Osteoblast (primary cell): ENCODE measurements at places on chromosomes 12 and 14. TPM values are rescaled to one million over a fixed set of nuclear protein-coding genes. Genes with fewer than 3 reads are reported as not detected.

The NANOG gene
- total RNA-seq: under 0.01 TPM in 1 of 2 replicates, not detected in the other

The P3H3 gene
- total RNA-seq: 108 and 130 TPM in 2 replicates

The GABARAPL1 gene
- 64.2 and 65.9 TPM in 2 replicates for total RNA-seq

DNA sequence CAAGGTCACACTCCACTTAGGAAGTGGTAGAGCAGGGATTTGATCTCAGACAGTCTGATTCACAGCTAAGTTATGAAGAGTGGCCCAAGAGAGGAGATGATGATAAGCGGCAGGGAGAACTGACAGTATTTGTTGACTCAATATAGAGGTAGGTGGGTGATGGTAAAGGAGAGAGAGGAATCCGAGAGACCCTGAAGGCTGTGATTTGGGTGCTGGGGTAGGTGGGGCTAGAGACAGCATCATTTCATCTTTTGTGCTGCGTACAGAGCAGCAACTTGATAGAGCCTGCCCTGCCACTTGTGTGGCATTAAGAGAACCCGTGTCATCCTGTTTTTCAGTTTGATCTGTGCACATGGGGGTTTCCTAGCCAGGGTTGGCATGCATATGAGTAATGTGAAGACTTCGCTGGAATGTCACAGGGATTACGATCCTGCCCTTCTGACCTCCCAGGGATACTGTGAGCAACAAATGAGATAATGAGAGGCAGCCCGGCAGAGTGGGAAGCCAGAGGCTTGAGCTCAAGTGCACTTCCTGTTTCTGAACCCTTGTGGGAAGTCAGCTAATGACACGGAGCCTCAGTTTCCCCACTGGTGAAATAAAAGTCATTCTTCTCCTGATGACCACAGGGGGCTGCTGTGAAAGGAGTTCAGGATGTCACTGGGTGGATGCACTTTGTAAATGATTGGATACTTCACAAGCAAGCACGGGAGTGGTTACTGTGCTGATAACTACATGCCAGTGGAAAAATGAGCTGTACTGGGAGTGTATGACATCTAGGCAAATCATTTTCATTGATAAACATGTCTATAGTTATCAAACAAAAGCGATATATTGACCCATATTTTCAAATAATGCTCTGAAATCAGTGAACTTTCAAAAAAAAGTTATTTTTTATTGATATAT is 59.5 kb upstream of the IGF1 start:
- DNase-seq: peak; percentile 81

DNA sequence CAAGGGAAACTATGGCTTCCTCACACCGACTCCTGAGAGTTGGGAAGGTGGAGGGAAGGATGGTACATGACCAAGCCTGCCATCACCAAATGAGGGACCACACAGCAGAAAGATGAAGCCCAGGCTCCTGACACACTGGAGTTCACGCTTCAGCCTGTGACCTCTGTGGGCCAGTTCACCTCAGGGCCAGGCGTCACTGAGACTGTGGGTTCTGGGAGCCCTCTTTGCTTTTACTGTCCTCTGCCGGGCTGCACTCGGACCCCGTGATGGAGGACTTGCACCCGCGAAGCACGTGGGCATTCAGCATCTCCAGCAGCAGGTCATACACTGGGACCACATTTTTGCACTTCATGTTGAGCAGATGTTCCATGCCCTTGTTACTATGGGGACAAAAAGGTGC is 61.2 kb downstream of the ESR2 start:
- no peak for DNase-seq

GRCh38 chr14:38089123-38089522 is 118.6 kb upstream of the SSTR1 start:
- DNase-seq: no peak
